ENCODE measurements at places on chromosomes 4 and X. TPM values are rescaled to one million over a fixed set of nuclear protein-coding genes. Genes with fewer than 3 reads are reported as not detected.

Gene RPA4
- polyA plus RNA-seq: not detected

Gene HS3ST1
- polyA plus RNA-seq: 3.1 TPM

Gene USP17L26
- not detected for polyA plus RNA-seq

Gene EPGN
- polyA plus RNA-seq: not detected

DNA sequence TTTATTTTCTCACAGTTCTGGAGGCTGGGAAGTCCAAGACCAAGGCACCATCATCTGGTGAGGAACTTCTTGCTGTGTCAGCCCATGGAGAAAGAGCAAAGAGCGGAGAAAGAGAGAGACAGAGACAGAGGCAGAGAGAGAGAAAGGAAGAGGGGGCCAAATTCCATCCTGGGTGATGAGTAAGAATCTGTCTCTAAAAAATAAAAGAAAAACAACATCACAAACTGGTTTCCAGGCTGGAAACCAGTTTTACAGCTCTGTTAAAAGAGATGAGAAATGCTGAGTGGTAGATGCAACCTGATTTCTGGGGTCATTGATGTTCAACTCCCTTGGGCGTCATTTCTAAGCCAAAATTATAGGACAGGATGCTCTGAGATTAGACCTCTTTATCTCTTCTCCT, 72.9 kb downstream of the SHOX start:
- no peak for DNase-seq

GRCh38 chr4:83054928-83055327, 19.9 kb downstream of the COPS4 start:
- DNase-seq: no peak

GRCh38 chr4:151883747-151884146, 122.9 kb upstream of the GATB start:
- DNase-seq: no peak

DNA sequence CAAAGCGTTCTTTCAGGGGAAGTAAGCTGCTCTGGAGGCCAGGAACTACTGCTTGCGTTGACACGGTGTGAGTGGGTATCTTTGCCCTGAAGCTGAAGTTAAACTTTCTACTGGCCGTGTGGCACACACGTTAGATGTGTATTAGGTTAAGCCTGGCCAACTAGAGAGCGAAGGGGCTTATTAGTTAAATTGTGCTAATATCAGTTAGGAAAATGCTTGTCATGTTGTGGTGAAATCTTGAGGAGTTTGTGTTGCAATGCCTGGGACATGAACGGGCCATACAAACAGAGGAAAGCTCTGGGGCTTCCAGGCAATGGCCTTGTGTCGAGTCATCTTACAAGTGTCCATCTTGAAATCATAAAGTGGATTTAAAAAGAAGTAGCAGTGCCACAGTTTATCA, 62.6 kb downstream of the NSUN7 start:
- no peak for DNase-seq

DNA sequence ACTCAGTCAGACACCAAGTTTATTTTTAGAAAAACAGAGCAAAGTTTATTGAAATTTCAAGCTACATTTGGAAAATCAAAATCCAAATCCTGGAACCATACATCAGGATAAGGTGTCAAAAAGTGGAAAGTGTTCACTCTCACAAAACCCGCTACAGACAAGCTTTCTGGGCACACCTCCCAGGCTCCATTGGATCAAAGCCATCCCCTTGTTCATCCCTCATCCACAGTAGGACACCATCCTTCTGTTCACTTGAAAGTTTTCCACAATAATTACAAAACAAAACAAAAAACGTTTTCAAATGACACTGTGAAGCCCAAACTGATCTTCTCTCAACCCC, 62.4 kb downstream of the TSC22D3 start:
- no peak for DNase-seq

Measured in right lung (tissue), 10 donors.